ENCODE measurements at places on chromosomes 4 and X.

DNA sequence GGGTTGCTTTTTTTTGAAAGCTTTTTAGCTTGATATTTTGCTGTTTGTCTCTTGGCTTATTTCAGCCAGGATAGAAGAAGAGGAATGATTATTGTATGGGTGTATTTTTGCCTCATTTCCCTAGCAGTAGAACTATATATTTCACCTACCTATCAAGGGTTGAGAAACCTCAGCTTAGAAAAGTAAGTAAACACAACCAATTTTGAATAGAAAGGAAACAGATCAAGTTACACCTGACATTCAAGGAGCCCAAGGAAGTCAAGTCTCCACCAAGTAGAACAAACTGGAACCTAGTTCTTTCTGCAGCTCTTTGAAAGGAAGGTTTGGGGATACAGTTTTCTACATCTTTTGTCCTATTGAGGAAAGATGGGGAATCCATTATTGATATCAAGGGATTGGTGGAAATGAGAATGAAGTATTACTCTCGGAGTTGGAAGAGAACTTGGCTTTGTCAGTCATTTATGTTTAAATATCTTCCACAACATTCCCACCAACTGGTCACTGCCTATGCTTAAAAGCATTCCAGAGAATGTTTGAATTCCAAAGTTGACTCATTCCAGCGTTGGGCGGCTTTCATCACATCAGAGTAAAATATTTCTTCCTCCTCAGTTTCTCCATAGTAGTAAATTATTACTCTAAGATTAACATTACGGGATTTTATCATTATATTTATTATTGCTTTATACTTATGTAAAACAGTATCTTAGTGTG, 207.8 kb upstream of the CNKSR2 start:
- DNase-seq = no peak

GRCh38 chr4:7074426-7074825, 6.6 kb upstream of the GRPEL1 start:
- DNase-seq = no peak

- no peak for DNase-seq
These were observed 21.4 kb downstream of the SH3RF1 start for GRCh38 chr4:169249214-169249973.

GRCh38 chrX:101918751-101919150, 13.1 kb downstream of the ZMAT1 start:
- DNase-seq = no peak

DNA sequence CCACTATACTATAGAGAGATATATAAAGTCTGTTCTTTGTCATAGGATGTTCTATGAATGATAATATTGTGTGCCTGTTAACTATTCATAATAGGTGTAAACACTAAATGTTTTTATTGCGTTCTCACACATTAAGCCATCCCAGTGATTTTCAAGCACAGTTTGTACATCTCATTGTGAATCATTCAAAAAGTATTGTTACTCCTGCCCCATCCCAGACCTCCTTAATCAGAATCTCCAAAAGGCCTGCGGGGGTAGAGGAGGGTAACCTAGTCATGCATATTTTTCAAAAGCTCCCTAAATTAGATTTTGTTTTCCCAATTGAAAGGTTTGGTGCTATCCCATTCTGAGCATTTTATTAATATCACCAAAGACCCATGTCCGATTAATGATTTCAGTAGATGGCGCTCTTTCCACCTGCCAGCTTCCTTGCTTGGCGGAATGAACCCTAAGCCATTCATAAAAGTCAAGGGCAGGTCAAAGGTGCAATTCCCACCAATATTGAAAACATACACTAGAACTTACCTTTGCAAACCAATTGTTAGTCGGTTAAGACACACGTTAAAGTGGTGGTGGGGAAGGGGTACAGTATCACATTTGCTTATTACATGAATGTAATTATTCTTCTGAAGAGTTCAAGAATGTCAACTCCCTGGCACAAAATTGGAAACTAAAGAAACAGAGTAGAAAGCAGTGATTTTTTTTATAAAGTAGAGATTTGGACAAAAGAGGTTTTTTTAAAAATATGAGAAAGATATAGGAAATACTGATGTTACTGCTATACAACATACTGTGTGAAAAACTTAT, 5.8 kb upstream of the TET2 start:
- DNase-seq = no peak

DNA sequence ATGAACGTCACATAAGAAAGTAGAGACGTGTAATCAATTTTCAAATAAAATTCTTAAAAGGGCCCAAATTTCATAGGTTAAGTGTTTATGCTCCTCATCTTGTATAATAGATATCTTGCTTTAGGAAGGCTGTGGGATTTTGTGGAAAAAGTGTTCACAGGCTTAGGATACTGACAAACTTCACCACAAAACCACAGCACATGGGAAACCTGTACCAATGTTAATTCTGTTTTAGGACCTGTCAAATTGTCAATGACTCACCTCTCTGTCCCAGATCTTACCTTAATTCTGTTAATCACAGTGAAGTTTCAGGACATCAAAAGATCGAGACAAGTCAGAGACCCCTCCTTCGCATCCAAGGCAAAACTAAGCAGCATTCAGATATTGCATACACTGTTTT, 24.2 kb downstream of the FGFBP1 start:
- DNase-seq = no peak

DNA sequence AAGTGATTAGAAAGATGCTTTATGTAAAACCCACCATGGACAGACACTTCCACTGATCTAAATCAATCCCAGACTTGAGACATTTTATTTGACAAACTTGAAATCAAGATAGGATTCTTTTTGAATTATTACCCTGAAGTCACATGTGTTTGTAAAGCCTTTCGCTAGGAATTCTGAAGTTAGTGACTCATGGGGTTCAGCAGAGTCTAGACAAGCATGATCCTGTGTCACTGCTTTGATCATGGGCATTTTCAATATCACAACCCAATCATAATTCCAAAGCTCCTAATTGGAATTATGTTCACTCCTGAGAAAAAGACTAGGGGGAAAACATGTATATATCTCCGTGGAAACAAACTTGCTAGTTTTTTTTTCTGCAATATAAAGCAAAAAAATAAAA, 67.5 kb upstream of the BMP3 start:
- no peak for DNase-seq

GRCh38 chr4:176309772-176310171, 10.0 kb upstream of the SPCS3 start:
- DNase-seq = no peak

GRCh38 chrX:51891821-51892551, 1.4 kb upstream of the MAGED1 start:
- peak; percentile 1 for DNase-seq

DNA sequence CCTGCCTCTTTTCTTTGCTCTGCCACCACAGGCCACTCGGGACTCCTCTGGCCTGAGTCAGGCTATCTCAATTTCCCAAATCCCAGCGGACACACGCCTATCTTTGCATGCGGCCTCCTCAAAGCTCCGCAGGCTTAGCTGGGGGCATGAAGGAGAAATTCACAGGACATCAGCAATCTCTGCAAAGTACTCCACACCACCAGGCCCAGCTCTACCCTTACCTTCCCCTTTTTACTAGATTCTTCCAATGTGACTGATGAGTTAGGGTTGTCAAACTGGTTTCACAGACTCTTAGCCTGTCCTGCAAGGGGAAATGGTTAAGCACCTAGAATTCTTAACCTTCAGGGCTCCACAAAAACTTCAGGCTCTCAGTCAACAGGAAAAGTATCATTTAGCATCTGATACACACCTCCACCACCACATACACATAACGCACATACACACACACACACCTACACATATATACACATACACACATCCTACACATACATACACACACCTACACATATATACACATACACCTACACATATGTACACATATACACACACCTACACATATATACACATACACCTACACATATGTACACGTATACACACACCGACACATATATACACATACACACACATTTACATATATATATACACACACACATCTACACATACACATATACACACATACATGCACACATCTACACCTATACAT, 349.1 kb downstream of the ANK2 start:
- no peak for DNase-seq

GRCh38 chr4:115353370-115353769, 239.9 kb upstream of the NDST4 start:
- no peak for DNase-seq

GRCh38 chr4:138158746-138159297, 83.3 kb downstream of the SLC7A11 start:
- DNase-seq = no peak

DNA sequence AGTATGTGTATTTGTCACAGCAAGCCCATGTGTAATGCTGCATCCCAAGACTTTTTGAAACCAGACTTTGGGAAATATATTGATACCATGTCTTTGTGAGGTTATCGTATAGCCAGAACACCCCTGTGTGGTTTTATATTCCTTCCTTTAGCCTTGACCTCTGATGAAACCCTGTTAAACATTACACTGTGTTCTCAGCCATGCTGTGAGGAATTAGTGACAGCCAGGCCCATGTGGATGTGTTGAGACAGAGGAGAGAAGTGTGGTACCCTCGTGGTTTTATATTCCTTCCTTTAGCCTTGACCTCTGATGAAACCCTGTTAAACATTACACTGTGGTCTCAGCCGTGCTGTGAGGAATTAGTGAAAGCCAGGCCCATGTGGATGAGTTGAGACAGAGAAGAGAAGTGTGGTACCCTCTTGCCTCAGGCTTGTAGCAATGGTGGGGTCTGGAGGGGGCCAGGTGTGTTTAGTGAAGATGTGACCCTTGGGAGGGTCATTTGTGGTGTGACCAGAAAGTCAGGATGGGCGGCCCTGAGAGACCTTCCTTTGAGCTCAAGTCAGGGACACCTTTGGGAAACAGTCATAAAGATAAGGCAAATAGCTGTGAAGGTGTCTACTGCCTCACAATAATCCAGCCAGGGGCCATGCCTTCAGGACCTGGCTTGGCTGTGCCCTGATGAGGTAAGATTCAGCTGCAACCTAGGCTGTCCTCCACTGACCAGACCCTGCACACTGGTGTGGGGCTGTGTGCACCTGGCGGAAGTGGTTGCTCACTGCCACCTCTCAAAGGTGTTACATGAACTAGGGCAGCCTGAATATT, 110.0 kb downstream of the IRF2 start:
- no peak for DNase-seq

GRCh38 chr4:163694385-163694784, 199.9 kb downstream of the TMA16 start:
- DNase-seq = no peak

- DNase-seq = no peak
These were observed 55.2 kb downstream of the LCORL start for GRCh38 chr4:17966312-17966711.

DNA sequence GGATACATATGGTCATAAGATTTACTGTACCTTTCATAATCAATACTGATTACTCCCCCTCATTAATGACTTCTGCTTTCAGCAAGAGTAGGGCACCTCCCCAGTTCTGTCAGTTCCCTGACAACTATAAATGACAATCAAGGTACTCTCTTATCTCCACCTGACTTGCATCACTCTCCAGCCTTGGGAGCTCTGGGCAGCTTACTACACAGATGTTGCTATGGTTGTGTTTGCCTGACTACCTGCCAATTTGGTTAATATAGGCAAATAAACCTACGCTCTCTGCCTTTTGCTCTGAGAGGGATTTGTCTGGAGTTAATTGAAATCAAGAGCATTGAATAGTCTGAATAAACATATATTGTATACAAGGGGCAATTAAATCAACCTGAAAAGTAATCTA, 22.8 kb upstream of the MAP7D3 start:
- DNase-seq = peak; percentile 88

- no peak for DNase-seq
These were observed 396.0 kb downstream of the PDGFC start for GRCh38 chr4:156575430-156576073.

- no peak for DNase-seq
These were observed 31.9 kb downstream of the ANAPC10 start for GRCh38 chr4:145066063-145066501.

DNA sequence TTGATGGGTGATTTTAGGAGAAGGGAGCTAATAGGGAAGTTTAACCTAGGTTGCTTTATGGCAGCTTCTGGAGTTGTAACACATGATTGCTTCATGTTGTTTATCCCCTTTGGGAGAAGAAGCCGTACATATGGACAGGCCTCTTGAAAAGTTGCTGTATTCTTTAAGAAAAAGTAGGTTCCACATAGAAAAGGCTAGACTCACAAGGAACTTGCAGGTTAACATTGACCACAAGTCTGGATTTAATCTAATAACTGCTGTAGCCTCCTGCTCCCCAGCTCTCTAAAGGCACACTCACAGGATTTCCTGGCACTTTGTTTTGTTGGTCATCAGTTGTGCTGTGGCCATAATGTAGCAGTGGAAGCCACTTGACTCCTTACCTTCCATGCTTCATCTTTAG, 19.7 kb downstream of the FNIP2 start:
- DNase-seq = no peak

- DNase-seq = no peak
These were observed 185.5 kb downstream of the TEX13C start for GRCh38 chrX:125505207-125505606.

GRCh38 chrX:41602816-41603345, 85.9 kb upstream of the GPR34 start:
- no peak for DNase-seq

DNA sequence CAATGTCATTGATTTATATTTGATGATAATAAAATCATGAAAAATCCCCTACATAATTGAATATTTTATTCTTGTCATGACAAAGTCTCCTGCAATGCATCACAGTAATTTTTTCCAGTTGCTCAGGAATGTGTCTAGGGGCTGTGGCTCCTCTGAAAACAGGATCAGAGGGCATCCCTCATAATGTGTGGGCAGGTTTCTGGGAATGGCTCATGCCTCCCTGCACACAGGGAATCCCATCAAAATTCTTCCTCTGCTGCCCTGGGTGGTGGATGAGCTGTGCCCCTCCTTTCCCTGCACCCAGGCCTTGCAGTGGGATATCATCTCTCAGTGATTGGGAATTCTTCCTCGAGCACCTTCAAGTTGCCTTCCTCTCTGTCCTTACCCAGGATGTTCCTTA, 20.4 kb upstream of the PUDP start:
- no peak for DNase-seq

- peak; percentile 75 for DNase-seq
These were observed at the start of gene BLOC1S4 for GRCh38 chr4:6716018-6716911. Gene BLOC1S4 (plus strand): TSS chr4:6716174. CDS start chr4:6716210, 36 bp downstream.

DNA sequence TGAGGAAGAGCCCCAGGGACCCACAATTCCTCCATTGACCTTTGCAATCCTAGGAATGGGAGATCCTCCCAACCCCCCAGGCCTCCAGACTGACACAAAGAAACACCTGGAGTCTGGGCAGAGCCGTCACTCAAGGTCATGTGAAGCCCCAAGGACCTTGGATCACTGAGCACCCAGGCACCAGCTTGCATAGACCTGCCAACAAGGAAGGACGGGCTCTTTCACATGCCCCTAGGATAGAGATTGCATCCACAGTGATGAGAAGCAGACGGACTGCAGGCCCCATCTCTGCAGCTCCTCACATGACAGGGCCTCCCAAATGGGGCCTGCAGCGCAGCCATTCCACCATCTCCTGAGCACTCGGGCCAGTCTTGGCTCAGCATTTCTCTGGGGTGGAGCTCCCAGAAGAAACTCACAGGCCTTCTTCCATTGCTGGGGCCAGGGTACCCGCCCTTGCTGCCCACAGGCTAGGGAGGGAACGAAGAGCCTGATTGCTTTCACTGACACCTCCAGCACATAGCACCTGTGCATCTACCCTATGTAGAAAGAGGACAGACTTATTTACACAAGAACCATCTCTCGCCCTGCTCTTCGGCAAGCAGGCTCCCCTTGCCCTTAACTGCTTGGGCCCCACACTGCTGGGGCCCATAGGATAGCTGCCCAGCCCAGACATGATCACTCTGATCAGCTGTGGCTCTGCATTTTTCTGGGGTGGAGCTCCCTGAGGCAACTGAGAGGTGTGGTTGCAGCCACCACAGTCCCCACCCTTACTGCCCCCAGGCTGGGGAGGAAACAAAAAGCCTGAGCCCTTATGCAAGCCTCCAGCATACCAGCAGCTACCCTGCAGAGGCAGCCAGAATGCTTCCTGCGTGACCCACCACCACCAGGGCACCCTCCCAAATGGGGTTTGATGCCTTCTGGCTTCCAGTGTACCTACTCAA, 185.7 kb upstream of the ZCCHC13 start:
- no peak for DNase-seq
